Fibroblast of villous mesenchyme (primary cell): ENCODE measurements at places on chromosomes 1 and 21.

DNA sequence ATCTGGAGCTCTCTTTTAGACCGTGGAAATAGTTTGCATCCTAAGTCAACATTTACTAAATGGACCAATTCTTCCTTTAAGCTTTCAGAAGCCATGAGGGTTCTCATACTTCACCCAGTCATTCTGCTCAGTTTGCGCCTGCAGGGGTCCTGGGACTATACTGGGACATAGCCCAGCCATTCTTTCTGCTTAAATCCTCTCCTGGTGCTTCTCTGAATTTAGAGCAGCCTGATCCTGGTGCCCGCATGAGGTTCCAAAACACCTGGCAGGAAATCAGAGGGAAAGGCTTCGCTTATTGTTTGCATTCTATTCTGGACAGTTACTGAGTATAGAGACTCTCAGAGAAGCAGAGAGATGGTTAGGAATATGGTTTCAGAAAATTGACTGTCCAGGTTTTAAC is 27.0 kb downstream of the TNN start:
- no peak for DNase-seq

DNA sequence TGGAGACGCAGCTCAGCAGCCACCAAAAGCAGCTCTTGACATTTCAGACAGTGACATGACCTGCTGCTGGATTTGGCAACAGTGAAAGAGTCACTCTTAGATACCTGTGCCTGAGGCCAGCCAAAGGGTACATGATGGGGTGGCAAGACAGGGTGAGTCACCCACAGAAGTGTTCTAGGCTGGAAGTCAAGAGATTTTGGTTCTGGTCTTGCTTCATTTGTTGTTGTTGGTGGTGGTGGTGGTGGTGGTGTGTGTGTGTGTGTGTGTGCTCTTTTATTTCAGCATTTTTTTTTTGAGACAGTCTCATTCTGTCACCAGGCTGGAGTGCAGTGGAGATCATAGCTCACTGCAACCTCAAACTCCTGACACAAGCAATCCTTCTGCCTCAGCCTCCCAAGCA is 25.8 kb downstream of the SHISAL2A start:
- no peak for DNase-seq

DNA sequence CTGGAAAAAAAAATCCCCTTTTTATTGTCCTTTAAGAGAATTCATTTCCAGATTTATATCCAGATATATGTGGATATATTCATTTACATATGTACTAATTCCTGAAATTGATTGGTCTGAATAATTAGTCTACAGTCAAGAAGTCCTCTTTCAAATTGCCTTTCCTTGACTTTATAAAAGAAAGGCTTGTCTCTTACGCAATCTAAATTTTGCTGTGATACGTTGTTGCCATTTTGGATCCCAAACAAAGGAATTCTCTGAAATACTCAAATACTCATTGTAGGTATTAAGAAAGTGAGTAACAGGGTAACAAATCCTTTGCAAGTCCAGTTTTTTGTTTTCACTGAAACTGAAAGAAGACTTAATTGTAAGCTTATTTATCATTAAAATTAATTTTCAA is 136.9 kb upstream of the KIAA1614 start:
- no peak for DNase-seq

DNA sequence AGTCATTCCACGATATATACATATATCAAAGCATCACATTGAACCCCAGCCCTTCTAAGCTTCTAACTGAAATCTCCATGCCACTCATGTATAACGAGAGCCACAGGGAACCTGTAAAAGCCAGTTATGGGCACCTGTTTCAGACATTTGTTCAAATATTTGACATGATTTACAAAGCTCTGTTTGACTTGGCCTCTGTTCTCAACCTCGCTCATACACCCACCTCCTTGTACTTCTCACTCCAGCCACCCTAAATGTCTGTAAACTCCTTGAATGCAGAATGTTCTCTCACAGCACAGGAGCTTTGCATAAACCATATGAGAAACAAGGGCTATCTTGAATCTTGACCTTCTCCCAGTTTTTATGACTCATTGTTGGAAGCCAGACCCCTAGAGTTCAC is 36.9 kb upstream of the CD2 start:
- DNase-seq, result no peak

DNA sequence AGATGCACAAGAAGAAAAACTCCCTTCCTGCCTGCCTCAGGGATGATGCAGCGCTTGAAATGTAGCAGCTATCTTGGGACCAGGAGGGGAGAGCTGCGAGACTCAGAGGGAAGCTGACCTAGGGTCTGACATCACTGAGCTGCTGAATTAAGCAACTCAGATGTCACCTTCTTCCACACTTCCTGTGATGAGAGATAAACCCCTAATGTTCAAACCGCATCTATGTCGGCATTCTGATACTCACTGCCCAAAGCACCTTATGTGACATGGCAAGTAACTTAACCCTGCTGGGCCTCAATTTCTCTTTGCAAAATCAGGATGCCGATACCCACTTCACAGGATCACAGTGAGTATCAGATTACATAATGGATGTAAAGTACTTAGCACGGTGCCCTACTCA is 9.1 kb upstream of the AK2 start:
- DNase-seq, result peak; percentile 60
